Brain (organoid and tissue), 16 donors: ENCODE measurements at places on chromosomes 1 and 21.

- peak; percentile 60 for DNase-seq
Observed at GRCh38 chr1:226656601-226657277, 82.3 kb downstream of the ITPKB start.

- DNase-seq: no peak
Observed at GRCh38 chr1:19893687-19894086, 11.5 kb downstream of the OTUD3 start.

DNA sequence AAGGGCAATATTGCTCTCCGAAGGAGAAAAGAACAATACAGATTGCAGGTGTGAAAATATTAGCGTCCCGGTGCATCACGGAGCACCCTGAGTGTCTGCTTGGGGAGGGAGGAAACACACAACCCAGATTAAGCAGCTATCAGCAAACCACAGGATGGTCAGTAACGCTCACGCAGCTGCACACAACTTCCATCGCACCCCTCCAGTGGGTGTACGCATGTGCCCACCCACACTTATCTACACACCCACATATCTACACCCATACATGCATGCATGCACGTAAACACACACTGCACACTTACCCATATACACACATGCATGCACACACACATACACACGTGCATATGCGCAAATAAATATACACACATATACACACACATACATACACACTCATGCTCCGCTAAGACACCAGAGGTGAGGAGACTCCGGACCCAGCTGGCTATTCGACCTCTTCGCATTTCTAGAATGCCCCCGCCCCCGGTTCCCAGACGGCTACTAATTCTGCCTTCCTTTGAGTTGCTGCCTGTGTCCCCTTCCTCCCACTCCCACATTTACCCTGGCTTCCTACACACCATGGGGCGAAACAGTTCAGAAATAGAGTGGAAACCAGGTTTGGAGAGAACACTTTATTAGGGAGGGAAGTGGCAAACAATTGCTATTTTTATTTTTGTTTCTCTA, 26.2 kb downstream of the ITPKB start:
- no peak for DNase-seq

- no peak for DNase-seq
Observed at GRCh38 chr21:30689822-30690221, 28.8 kb downstream of the KRTAP21-3 start.

DNA sequence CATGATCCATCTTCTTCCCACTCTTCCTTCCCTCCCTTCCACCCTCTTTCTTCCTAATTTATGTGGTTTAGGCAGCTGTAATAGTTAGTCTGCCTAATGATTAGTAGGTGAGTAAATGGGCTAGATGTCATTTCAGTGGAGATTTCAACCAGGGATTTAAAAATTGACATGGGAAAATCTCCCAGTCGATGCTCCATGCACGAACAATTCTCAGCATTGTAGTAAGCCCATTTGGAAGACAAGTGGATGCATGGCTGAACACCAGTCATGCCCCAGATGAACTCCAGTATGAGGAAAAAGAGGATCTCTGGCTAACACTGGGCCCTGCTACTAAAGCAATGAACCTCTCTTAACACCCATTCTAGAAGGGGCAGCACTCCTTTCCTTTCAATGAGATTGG, 25.3 kb downstream of the CHI3L2 start:
- no peak for DNase-seq

DNA sequence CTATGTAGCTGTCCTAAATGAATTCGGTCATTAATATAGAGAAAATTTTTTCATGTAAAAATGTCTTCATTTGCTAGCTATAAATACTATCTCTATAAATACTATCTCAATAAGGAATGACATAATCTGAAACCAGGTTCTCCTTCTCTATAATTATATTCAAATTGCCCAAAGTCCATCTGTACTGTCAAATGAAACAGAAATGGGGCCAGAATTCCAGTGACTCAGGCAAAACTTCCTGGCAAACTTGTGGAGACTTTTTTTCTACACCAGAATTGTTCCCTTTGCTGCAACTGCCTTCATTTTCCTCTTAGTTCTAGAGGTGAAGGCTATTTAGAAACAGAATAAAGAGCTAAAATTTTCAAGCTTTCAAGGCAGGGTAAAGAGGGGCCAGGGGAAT, 152.5 kb downstream of the KCNH1 start:
- peak; percentile 81 for DNase-seq

- no peak for DNase-seq
Observed at GRCh38 chr1:203661572-203661971, 34.9 kb downstream of the ATP2B4 start.
